ENCODE measurements at places on chromosomes 6 and 20.

DNA sequence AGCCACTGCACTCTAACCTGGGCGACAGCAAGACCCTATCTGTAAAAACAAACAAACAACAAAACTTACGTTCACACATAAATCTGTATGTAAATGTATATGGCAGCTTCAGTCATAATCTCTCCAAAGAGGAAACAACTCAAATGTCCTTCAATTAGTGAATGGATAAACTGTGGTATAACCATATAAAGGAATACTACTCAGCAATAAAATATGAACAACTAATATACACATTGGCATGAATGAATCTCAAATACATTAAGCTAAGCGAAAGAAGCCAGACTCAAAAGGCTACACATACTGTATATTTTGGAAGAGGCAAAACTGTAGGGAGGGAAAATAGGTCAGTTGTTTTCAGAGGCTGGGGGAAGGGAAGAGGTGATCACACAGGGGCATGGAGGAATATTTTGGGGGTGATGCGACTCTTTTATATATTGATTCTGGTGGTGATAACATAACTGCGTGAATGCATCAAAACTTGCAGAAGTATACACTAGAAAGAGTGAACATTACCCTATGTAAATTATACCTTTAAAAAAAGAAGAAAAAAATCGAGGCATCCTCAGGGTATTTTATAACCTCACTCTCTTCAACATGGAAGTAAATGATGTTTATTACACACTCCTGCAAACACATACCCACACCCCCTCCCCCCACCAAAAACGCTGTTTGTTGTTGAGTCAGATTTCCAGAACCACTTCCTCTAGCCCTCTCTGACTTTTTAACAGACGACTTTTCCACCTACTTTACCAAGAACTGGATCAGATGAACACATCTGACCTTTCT is 115.2 kb upstream of the RNF24 start:
- DNase-seq, result no peak

GRCh38 chr6:16676978-16677377 is 84.3 kb downstream of the ATXN1 start:
- DNase-seq, result no peak

DNA sequence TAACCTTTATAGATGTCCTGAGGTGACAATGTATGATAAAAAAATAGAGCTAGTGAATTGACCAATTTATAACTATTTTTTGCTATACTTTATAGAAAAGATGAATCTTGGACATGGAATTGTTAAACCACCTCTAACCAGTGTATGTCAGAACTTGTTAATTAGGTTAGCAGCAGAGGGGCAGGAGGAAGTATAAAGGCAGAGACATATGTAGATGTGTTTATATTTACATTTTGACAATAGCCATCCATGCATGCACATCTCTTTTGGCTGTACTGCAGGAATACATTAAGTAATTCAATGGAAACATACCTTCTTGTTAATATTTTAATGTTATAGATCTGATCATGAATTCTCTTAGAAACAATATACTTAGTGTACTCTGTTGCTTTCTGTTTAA is 254.6 kb upstream of the NT5E start:
- no peak for DNase-seq

GRCh38 chr6:89079511-89080234 is 878 bp upstream of the PNRC1 start:
- peak; percentile 84 for DNase-seq

- DNase-seq, result no peak
Observed at GRCh38 chr6:121896771-121897170, 461.3 kb downstream of the GJA1 start.

GRCh38 chr6:62982951-62983350 is 228.3 kb upstream of the FKBP1C start:
- no peak for DNase-seq

DNA sequence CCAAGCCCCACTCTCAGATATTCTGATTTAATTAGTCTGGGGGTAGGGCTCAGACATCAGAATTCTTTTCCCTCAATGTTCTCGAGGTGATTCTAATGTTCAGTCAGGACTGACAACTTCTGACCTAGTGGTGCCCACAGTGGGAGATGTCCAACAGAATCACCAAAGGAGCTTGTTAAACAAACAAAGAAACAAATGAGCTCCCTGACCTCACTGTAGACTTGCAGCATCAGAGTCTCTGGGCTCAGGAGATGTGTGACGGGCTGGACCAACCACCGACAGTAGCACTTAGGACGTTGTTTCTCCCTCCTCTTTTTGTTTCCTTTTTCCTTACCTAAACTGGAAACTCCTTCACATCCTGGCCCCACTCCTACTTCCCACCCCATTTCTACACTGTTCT is 49.3 kb downstream of the CLIC5 start:
- no peak for DNase-seq

DNA sequence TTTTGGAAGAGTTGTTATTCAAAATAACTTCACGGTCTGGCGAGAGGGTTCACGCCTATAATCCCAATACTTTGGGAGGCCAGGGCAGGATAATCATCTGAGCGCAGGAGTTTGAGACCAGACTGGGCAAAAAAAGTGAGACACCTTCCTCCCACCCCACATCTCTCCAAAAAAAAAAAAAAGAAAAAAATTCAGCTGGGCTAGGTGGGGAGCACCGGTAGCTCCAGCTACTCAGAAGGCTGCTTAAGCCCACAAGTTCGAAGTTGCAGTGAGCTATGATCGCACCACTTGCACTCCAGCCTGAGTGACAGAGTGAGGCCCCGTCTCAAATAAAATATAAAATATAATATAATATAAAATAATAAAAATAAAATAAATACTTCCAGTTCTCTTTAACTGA is 10.4 kb downstream of the OR2B2 start:
- no peak for DNase-seq

GRCh38 chr6:24940311-24940917 is 4.7 kb upstream of the RIPOR2 start:
- DNase-seq, result no peak

DNA sequence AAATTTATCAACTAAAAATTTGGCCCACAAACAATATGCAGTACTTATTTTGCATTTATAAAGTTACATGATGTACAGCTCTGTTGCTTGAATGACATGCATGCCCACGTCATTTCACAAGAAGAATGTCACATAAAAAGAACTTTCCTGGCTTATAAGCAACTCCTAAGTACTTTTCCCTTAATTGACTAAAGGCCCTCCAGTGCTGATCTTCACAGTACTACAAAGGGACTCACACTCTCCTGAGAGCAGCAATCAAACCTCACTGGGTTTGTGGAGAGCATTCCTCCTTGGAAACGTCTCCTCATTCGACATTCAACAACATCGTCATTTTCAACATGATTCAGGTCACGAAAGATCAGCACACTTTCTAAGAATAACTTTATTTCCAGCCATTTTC is 111.1 kb downstream of the IPCEF1 start:
- DNase-seq, result no peak

- no peak for DNase-seq
Observed at GRCh38 chr20:61520893-61521460, 268.9 kb downstream of the CDH4 start.

DNA sequence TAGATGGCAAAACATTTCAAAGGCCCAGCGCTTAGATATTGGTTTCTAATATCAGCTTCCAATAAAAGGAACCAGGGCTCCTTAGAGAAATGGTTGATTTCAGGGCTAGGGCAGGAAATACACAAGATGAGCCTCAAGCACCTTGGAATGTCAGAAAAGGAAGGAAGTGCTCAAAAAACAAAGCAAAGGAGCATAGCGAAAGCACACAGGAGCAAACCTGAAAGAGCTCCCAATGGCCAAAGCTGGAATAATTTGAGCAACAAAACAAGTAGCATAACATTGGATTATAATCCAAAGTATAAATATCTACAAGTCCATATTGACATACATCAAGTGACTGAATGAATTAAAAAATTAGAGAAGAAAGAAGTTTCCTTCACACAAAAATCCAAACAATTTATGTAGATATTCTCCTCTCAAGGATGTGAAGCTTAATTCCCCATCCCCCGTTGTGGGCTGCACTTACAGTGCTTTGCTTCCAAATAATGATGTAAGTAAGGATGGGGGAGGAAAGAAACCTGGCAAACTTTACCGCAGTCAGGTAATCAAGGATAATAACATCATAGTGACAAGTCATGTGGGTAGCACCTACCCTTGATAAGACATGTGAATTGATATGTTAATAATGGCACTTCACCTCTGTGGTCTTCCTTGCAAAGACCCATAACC is 132.9 kb upstream of the DST start:
- no peak for DNase-seq

- no peak for DNase-seq
Observed at GRCh38 chr6:125201961-125202729, 48.6 kb downstream of the TPD52L1 start.

- DNase-seq, result no peak
Observed at GRCh38 chr6:82494367-82494766, 130.8 kb downstream of the TPBG start.

- DNase-seq, result peak; percentile 77
Observed at GRCh38 chr6:38493931-38494547, 145.7 kb downstream of the BTBD9 start.

GRCh38 chr6:97669191-97670031 is 386.4 kb upstream of the MMS22L start:
- DNase-seq, result no peak

DNA sequence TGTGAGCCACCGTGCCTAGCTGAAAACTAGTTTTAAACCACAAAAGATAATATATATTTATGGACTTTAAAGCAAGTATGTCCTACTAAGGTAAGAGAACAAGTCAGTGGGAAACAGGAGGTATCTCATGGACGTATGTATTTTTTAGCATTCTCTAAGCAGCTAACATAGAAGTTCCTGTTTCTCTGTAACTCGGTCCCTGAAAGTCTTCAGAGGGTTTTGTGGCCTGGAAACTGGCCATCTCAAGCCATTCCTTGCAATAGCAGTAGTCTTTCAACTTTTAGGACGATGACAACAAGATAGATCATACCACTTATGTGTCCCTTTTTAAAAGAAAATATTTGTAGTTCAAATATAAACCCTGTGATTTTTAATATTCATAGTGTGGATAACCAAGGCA is 95.6 kb upstream of the RALGAPA2 start:
- DNase-seq, result no peak

- DNase-seq, result no peak
Observed at GRCh38 chr6:38150681-38151296, 331.3 kb downstream of the ZFAND3 start.

DNA sequence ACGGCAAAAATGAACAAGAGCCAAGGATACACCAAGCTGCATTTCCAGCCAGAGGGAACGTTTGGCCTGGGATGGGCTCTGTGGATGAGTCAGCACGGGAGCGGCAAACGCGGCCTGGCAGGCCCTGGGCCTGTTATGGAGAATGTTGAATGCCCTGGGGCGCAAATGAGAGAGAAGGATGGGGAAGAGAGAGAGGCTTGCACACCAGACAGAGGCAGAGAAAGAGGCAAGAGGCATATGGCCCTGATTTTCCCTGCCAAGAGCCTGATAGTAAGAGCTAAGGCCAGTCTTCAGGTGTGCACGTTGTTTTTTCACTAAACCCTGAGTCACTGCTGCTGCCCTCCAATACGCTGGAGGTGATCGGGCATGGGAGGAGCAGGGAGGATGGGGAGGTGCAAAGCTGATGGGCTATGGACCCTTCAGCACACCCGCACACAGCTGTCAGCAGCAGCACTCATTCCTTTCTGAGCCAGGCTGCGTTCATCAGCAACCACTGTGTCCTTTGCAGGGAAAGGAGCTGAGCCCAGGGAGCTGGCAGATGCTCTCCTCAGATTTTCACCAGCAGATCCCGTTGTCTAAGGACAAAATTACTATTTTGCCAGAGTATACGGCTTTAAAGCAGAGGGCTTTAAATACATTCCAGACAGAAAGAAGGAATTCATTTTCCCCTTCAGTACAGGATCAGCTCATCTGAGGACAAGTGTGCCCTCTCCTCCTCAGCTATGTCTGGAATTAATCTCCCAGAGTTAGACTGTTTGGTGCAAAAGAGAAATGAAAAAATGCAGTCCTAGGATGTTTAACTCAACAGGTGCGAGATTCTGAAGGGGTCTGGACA is 61.7 kb upstream of the SLC22A23 start:
- no peak for DNase-seq

- no peak for DNase-seq
Observed at GRCh38 chr6:589090-589489, 67.8 kb downstream of the HUS1B start.

Data from CD4-positive, alpha-beta T cell treated with Interleukin-10 for 1 hour (primary cell).